ENCODE measurements at places on chromosomes 2 and 18.

DNA sequence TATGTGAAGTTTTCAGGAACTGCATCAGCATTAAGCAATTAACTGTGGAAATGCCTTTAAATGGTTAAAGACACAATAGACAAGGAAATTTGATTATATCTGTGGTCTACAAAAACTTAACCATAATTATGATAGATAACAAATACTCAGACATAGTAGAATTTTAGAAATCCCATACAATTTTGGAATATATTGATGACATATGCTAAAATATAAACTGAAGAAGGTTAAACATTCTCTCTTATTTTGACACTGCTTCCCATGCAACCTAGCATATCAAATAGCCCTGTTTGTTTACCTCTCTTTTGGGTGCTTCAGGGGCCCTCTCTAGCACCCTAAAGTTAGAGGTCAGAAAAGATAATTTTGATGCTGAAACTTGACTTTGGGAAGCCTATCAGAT lies 1274.8 kb upstream of the SLC39A10 start:
- DNase-seq, result no peak

DNA sequence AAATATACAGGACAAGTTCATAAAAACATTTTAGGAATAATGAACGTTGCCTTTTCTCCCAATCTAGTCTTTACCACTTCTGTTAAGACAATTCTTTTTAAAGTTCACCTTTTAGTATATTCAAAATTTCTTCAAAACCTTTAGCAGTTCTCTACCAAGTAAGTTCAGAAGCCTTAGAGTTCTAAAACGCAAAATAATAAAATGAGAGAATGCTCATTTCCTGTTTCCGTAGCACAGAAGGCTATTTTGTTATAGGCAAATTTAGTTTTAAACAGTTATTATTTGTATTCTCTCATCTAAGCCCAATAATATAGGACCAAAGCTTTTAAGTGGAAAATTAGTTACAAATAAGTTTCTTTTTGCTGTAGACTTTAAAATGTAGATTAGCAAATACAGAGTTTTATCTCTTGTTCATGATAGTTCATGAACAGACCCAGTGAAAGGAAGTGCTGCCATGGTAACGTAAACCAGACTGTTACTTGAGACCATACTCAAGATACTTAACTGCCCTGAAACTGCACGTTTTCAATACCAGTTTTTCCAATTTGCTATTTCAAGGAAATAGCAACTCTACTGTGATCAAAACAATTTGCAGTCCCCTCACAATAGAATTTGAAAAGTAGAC lies 173.1 kb upstream of the STON1 start:
- DNase-seq, result no peak

- no peak for DNase-seq
Observed at GRCh38 chr2:105244451-105244850, 2.9 kb downstream of the GPR45 start.

DNA sequence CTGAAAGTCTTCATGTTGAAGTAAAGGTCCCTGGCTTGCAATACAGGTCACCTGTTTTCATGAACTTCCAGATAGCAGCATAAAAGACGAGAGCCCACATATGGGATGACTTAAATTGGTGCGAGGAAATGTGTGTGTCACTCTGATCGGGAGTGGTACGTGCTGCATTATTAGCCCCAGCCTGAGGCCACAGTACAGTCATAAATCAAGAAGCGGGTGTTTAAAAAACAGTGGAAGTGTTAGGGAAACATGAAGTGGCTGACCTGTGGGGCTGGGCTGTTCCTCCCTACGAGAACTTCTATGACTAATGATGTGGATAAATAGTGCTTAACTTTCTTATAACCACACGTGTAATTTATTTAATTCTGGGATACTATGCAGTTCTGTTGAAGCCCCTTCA lies 24.4 kb downstream of the RDH14 start:
- no peak for DNase-seq

GRCh38 chr2:67346718-67347407 lies 50.3 kb upstream of the ETAA1 start:
- no peak for DNase-seq

DNA sequence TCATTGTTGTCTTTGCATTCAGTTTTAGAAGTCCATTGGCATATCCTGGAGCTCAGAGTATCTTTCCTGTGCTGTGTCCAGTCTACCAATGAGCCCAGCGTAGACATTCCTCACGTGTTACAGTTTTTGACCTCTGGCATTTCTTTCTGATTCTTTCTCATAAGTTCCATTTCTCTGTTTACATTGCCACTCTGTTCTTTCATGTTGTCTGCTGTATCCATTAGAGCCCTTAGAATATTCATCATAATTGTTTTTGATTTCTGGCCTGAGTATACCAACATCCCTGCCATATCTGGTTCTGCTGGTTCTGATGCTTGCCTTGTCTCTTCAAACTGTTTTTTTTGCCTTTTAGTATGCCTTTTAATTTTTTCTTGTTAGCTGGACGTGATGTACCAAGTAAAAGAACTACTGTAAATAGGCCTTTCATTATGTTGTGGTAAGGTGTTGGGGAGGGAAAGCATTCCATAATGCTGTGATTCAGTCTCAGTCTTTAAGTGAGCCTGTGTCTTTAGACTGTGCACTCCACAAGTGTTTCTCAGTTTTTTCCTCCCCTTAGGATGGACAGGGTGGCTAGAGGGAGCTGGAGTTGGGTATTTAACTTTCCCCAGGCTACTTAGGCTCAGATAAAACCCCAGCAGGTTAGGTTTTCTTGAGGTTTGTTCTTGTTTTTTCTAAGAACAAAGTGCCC lies 35.6 kb downstream of the CEP192 start:
- DNase-seq, result no peak

DNA sequence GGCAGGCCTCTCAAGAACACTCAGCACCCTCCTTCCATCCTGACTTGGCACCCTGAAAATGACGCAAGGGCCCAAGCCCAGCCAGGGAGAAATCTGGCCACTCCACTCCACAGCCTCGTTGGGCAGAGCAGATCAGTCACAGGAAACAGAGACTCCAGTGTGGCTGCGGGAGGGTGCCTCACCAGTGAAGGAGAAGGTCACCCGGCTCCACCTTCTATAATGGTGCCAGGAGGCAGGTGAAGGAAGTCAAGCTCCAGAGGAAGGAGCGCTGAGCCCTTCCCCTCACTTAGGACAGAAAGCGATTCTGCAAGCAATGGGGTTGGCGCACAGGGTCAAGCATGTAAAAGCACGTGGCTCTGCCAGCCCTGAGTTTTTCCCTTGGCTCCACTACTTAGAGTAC lies 35.3 kb downstream of the CRACDL start:
- no peak for DNase-seq
